Activated CD4-positive, alpha-beta memory T cell treated with anti-CD3 and anti-CD28 coated beads, Interleukin-2, amount 10 ng/mL, durations not matched to agents 7 days and 5 days (primary cell): ENCODE measurements at places on chromosomes 4 and X. TPM values are rescaled to one million over a fixed set of nuclear protein-coding genes. Genes with fewer than 3 reads are reported as not detected.

Gene RBM46
- not detected for total RNA-seq

Gene PHF8
- total RNA-seq, result 40.4 TPM

- no peak for DNase-seq
- no peaks in the 10 kb centered on the region for H3K4me1 ChIP-seq
- no peak overlapping the region for H3K4me3 ChIP-seq
- no peaks in the 10 kb centered on the region for H3K27me3 ChIP-seq
- H3K36me3 ChIP-seq, result no peaks in the 10 kb centered on the region
Measured at GRCh38 chr4:37188100-37188499, 56.4 kb upstream of the NWD2 start.

- no peaks in the 10 kb centered on the region for H3K4me1 ChIP-seq
- no peak overlapping the region for H3K4me3 ChIP-seq
- H3K27ac ChIP-seq, result no peak overlapping the region
- no peak for DNase-seq
- H3K36me3 ChIP-seq, result no peaks in the 10 kb centered on the region
- no peaks in the 10 kb centered on the region for H3K27me3 ChIP-seq
Measured at GRCh38 chrX:135632353-135632752, 81.1 kb upstream of the CT45A1 start.

DNA sequence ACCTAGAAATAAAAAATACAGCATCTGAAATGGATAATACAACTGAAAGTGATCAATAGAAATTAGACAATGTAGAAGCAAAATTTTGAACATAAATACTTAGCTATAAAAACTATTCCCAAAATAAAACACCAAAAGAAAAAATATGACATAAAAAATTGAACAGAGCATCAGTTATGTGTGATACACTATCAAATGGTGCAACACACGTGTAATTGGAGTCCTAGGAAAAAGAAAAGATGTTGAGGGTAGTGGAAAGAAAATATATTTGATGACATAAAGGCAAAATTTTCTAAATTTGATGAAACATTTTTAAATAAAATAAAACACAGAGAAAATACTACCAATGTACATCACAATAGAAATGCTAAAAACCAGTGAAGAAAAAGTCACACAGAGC is 63.1 kb downstream of the NPY2R start:
- no peak overlapping the region for H3K4me3 ChIP-seq
- H3K27ac ChIP-seq, result no peak overlapping the region
- DNase-seq, result no peak
- H3K27me3 ChIP-seq, result no peaks in the 10 kb centered on the region
- H3K4me1 ChIP-seq, result no peaks in the 10 kb centered on the region
- H3K36me3 ChIP-seq, result no peaks in the 10 kb centered on the region
